HuH-7 (cell line): ENCODE measurements at places on chromosomes 16 and 17.

DNA sequence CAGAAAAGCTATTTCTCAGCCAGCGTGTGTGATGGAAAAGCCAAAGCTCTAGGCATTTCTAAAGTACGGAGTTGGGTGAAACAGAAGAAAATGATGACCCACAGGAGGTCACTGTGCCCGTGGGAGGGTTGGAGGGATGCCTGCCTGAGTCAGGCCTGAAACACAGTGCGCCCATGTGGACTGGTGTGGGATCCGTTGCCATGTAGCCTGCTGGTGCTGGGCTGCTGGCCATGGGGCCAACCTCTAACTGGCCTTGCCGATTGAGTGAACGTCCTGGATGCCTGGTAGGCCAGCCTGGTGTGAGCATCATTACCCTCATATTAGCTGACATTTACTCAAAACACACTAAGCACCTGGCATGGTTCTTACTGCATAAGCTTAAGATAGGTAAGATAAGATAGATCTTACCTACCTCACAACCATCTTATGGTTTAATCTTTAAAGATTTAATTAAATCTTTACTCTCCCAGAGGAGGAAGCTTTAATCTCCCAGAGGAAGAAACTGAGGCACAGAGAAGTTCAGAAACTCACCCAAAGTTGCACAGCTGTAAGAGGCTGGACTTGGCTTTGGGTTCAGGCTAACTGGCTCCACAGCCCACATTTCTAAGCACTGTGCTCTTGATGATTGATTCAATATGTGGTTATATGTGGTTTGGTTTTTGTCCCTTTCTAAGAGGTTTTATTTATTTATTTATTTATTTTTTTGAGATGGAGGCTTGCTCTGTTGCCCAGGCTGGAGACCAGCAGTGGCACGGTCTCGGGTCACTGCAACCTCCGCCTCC, 15.7 kb downstream of the MGAT5B start:
- DNase-seq, result no peak

- no peak for DNase-seq
These were observed 221.4 kb upstream of the CPHXL start for GRCh38 chr16:75947626-75948239.

DNA sequence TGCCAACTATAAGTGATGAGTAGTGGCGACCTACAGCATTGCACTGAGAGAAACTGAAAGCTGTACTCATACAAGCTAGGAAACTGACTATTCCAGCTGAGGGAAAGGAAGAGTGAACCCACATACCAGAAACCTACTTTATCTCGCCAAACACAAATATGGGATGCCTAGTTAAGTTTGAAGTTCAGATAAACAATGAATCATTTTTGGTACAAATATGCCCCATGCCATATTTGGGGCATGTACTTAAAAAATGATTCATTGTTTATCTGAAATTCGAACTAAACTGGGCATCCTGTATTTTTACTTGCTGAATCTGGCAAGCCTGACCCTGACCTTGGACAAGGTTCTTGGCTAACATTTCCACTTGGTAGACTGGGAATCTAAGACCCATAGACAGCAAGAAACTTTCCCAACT, 527.8 kb upstream of the PSMD7 start:
- no peak for DNase-seq

- DNase-seq, result no peak
These were observed 7.3 kb downstream of the SPATA2L start for GRCh38 chr16:89693931-89694783.

- no peak for DNase-seq
These were observed 48.7 kb upstream of the AMZ2 start for GRCh38 chr17:68198931-68199836.

DNA sequence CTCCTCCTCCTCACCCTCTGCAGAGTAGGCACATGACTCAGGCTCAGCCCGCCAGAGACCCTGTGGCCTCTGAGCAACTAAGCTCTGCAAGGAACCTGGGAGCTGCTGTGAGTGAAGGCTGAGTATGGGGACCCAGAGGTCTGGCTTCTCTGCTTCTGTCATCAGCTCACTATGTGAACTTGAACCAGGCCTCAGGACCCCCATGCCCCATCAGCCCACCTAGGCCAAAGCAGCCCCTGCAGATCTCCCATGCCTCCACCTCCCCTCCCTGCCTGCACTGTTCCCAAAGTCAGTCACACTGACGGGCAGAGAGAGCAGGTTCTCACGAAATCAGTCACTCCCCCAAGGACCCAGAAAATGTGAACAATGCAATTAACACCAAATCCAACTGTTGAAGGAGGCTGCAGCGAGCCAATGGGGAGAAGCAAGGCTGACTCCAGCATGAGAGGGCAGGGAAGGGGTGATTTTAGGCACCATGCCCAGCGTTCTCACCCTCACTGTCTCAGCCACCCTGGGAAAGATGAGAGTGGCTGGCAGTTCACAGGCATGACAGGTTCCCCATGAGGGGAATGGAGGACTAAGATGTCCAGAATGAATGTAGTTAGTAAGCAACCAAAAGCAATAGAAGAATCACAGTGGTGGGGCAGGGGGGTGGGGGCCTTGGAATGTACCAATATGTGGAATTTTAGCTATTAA, 60.6 kb downstream of the BEAN1 start:
- no peak for DNase-seq

DNA sequence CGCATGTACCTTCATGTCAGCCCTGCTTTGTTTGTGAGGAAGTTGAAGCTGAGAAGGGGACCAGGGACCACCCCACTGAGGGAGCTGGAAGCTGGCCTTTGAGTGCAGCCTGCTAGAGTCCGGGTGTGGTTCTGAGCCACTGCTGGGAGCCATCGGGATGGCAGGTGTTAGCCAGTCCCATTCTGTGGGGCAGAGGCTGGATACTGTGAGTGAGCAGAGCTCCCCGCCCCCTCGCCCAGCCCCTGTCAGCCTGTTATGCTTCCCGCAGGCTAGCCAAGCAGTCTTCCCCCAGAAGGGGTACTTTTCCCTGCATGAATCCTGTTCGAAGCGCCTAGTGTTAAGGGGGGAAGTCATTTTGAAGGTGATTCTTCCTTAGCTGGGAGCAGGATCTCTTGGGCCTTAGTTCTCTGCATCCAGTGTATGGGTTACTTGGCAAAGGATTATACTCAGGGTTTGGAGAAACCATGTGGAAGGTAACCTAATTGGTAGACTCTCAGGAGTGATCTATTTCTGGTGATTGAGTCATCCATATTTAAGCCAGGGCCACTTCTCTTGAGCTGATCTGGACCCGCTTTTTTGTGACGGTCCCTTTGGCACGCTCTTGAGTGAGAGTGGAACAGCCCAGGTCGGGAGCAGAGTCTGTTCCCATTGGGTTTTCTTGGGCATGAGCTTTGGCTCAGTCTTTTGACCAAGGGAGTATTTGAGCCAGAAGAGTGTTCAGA, 23.8 kb downstream of the AKAP1 start:
- DNase-seq, result no peak

DNA sequence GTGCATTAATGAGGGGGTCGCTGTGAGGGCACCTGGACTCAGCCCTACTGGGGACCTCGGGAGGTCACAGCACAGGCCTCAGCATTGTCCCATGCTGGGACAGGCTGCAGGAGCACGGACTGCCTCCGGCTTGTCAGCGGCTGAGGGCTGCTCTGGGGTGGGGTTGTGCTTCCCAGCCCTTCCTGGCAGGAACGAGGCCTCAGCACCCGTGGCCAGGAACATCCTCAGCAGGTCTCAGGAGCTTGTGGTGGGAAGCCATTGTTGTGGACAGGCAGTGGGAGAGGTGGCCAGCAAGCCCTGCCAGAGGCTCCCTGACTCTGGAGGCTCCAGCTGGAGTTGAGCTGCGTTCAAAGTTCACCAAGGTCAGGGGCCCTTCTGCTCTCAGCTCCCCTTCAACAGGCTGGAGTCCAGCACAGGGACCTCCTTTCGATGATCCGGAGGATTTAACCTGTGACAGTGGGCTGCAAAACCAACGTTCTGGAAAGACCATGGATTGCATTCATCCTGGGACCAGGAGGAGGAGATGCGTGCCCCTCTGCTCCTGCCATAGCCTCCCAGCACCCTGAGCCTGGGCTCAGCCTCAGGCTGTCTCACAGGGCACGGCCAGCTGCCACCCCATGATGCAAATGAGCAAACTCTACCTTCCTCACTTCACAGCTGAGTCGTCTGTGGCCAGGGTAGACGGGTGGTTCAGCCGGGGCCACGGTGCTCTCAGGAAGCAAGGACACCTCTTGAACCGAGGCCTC, 32.6 kb downstream of the FOXL1 start:
- no peak for DNase-seq

DNA sequence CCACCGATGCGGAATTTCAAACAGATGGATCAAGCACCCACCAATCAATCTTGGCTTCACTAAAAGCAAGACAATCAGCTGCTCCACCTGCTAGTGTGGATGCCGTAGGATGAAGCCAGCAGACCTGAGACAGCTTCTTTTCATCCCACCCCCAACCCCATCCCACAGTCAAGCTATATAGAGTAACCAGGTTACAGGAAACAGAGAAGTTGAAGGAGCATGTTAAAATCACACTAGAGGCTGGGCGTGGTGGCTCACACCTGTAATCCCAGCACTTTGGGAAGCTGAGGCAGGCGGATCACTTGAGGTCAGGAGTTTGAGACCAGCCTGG, 37.7 kb downstream of the CMTM4 start:
- no peak for DNase-seq

DNA sequence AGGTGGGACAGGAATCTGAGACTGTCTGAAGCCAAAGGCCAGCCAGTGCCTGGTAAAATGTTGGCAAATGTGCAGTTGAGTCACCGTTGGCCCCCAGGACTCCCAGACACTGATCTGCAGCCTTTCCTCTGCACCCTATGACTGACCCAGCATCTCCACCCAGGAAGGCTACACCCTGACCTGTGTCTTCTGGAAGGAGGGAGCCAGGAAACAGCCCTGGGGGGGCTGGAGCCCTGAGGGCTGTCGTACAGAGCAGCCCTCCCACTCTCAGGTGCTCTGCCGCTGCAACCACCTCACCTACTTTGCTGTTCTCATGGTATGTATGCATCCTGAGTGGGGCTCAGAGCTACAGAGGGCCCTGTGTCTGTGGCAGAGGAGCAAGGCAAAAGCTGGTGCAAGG, 24.0 kb downstream of the ADGRG5 start:
- DNase-seq, result no peak

DNA sequence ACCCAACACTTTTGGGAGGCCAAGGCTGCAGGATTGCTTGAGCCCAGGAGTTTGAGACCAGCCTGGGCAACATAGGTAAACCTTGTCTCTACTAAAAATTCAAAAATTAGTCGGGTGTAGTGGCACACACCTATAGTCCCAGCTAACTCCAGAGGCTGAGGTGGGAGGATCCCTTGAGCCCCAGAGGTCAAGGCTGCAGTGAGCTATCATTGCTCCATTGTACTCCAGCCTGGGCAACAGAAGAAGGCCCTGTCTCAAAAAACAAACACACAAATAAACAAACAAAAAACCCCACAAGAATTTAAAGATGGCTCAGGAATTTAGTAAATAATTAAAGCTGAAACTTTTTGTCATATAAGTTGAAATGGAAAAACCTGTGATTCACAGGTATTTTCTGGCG, 2.3 kb upstream of the TMEM170A start:
- DNase-seq, result no peak

- no peak for DNase-seq
These were observed 383.8 kb downstream of the ZFHX3 start for GRCh38 chr16:72664056-72664508.

GRCh38 chr17:61575352-61575975, 15.6 kb downstream of the NACA2 start:
- DNase-seq, result no peak

GRCh38 chr16:6341981-6342380, 990.7 kb upstream of the RBFOX1 start:
- DNase-seq, result no peak

- peak; percentile 82 for DNase-seq
These were observed 13.7 kb upstream of the LGALS3BP start for GRCh38 chr17:78993241-78993956.

DNA sequence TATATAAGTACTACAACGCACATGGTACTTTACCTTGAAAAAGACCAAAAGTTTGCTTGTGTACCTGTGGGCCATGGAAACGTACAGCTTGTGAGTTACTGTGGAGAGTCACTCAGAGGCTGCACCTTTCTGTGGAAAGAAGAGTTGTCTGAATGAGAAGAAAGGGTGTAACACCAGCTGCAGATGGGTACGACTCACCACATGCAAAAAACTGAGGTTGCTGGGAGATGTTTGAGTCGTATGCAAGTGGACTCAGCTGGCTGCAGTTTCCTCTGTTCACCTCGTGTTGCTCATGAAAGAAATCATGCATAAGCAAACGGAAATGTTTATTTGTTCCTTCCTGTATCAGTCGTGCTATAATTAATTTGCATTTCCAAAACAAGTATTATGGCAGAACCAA, 22.4 kb upstream of the DYNLRB2 start:
- DNase-seq, result no peak

DNA sequence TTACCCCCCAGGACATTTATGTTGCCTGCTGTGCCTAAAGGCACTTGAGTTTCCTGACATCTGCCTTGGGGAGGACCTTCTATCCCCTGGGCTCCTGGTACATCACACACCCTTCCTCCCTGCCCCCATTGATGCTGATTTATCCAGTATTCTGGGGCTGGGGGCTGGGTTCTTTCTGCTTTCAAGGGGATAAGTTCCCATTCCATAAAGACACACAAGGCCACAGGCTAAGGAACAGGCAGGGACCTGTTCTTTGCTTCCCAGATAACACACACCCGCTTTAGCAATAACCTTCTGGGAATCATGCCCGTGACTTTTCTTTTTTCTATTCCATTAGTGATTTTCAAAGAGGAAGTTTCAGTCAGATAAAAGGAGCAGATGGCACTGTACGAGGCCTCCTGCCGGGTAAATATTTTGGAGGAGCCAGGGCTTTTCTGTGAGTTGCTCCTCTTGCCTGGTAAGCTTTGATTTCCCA, 30.6 kb downstream of the CHD9 start:
- DNase-seq, result no peak

GRCh38 chr16:28845761-28846079, 428 bp downstream of the TUFM start:
- DNase-seq, result no peak

GRCh38 chr17:2412561-2413021, 11.7 kb upstream of the MNT start:
- DNase-seq, result no peak

DNA sequence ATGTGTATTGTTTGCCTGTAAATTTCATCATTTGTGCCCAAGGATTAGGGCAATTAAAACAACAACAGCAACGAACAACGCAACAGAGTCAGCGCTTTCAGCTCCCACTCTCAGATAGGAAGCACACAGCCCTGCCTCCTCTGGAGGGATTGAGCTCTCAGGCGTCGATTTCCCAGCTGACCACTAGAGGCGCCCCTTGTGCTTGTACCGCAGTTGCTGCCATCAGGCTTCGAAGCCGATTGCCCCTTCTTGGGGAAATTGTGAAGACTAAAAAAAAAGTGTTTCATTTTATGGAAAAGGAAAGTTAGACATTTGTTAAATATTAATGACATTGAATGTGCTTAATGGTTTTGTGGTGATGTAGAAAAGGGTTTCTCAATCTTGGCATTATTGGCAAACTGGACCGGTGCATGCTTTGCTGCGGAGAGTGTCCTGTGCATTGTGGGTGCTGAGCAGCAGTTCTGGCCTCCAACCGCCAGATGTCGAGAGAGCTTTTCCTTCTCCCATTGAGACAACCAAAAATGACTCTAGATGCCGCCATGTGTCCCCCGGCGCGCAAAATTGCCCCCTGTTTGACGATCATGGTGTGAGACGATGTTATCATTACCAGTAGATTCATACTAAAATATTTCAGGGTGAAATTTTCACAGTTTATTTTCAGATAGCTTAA, 650.4 kb upstream of the RBFOX1 start:
- peak; percentile 38 for DNase-seq

- no peak for DNase-seq
These were observed 951 bp downstream of the RPL19 start for GRCh38 chr17:39200957-39201510.

GRCh38 chr16:12416136-12416787, 387.4 kb downstream of the CPPED1 start:
- DNase-seq, result no peak
